ENCODE measurements at places on chromosomes 7 and 10. TPM values are rescaled to one million over a fixed set of nuclear protein-coding genes. Genes with fewer than 3 reads are reported as not detected.

The SLC25A28 gene
- total RNA-seq = 16.2 TPM

The SERPINE1 gene
- total RNA-seq = 278 TPM

The ZNF425 gene
- total RNA-seq = 4.7 TPM

DNA sequence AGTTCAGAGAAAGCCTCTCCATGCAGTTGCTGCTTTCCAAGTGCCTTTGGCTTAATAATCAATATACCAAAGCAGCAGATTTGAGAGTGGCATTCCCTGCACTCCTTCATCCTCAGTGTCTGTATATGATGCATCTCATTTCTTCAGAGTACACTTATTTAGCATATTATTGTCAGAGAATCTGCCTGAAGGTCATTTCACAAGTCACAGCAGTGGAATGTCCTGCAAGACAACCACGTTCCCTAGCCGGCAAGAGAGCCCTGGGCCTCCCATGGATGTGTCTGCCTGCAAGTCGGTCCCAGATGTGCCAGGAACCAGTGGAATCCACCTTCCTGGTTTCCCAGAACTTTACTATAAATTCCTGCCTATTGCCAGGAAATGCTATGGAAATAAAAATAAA lies 289.4 kb upstream of the IGFBP3 start:
- H3K27me3 ChIP-seq = no peaks in the 10 kb centered on the region
- no peak overlapping the region for H3K4me3 ChIP-seq
- H3K27ac ChIP-seq = no peak overlapping the region
- no peaks in the 10 kb centered on the region for H3K36me3 ChIP-seq

DNA sequence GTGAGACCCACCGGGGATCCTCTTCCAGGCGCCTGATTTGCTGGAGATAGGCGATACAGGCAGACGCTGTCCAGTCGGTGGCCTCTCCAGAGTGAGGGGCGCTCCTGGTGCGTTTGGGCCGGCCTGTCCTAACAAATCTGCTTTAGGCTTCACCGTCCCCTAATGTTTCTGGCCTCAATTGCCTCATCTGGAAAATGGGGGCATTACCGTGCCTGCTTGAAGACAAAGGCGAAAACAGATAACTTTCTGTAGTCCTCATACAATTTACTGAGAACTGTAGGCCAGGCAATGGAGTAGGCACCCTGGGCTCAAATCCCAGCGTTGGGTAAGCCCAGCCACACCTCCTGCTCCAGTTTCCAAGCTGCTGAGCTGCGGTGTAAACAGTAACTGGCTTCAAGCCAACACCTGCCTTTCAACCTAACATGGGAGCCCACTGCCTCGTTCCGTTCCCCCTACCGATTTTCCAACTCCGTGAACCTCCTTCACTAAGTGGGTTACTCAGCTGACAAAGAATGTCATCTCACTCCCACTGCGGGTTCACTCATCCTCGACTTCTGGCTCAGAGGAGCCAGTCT lies 589 bp upstream of the ZFAND4 start:
- no peaks in the 10 kb centered on the region for H3K27me3 ChIP-seq
- DNase-seq = no peak
- peaks cover 2% of the 10 kb centered on the region for H3K4me1 ChIP-seq
- H3K4me3 ChIP-seq = peak overlapping the region; percentile 95
- H3K27ac ChIP-seq = peak overlapping the region; percentile 60
- H3K36me3 ChIP-seq = no peaks in the 10 kb centered on the region

The SORCS1 gene
- not detected for total RNA-seq

GRCh38 chr10:111206521-111206920 lies 129.7 kb downstream of the ADRA2A start:
- DNase-seq = no peak
- H3K27me3 ChIP-seq = no peaks in the 10 kb centered on the region
- H3K4me1 ChIP-seq = peaks cover 9% of the 10 kb centered on the region
- no peak overlapping the region for H3K4me3 ChIP-seq

GRCh38 chr7:158362912-158363905 lies 224.4 kb downstream of the PTPRN2 start:
- no peak for DNase-seq
- H3K4me1 ChIP-seq = no peaks in the 10 kb centered on the region
- no peaks in the 10 kb centered on the region for H3K27me3 ChIP-seq
- no peaks in the 10 kb centered on the region for H3K36me3 ChIP-seq
- H3K27ac ChIP-seq = no peak overlapping the region
- no peak overlapping the region for H3K4me3 ChIP-seq

- no peak overlapping the region for H3K27ac ChIP-seq
- DNase-seq = peak; percentile 56
- H3K4me3 ChIP-seq = no peak overlapping the region
- peaks cover 7% of the 10 kb centered on the region for H3K4me1 ChIP-seq
- no peaks in the 10 kb centered on the region for H3K27me3 ChIP-seq
- no peaks in the 10 kb centered on the region for H3K36me3 ChIP-seq
These were observed 263.1 kb upstream of the CXCL12 start for GRCh38 chr10:44647877-44648542.

- H3K36me3 ChIP-seq = no peaks in the 10 kb centered on the region
- peaks cover 16% of the 10 kb centered on the region for H3K4me1 ChIP-seq
- H3K4me3 ChIP-seq = no peak overlapping the region
- no peaks in the 10 kb centered on the region for H3K27me3 ChIP-seq
These were observed 30.5 kb downstream of the GOLGA7B start for GRCh38 chr10:97880109-97880508.

GRCh38 chr7:38310591-38311101 lies 37.2 kb upstream of the TARP start:
- peaks cover 8% of the 10 kb centered on the region for H3K27me3 ChIP-seq
- no peak overlapping the region for H3K27ac ChIP-seq
- no peaks in the 10 kb centered on the region for H3K36me3 ChIP-seq

- no peaks in the 10 kb centered on the region for H3K36me3 ChIP-seq
- DNase-seq = no peak
- H3K27ac ChIP-seq = no peak overlapping the region
- H3K27me3 ChIP-seq = peaks cover 17% of the 10 kb centered on the region
These were observed 79.2 kb downstream of the CAMK1D start for GRCh38 chr10:12428447-12429135.

- DNase-seq = no peak
- peaks cover 6% of the 10 kb centered on the region for H3K4me1 ChIP-seq
- no peaks in the 10 kb centered on the region for H3K27me3 ChIP-seq
- no peak overlapping the region for H3K27ac ChIP-seq
These were observed 50.4 kb downstream of the CPED1 start for GRCh38 chr7:121038717-121039509.

DNA sequence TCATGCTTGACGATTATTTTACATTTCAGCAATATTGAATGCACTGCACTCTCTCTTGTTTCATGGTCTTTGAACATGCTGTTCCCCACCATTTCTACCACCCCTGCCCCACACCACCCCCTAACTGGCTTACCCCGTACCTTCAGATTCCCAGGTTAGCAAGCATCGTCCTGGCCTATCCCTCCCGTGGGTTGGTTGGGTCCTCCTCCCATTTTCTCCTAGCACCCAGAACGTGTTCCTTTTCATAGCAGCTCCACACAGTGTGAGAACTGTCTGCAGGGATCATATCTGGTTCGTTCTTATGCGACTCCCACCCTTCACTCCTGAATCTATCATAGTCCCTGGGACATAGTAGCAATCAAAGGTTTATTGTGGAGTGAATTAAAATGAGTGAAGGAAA lies 48.6 kb downstream of the C10orf90 start:
- DNase-seq = no peak
- no peak overlapping the region for H3K4me3 ChIP-seq

DNA sequence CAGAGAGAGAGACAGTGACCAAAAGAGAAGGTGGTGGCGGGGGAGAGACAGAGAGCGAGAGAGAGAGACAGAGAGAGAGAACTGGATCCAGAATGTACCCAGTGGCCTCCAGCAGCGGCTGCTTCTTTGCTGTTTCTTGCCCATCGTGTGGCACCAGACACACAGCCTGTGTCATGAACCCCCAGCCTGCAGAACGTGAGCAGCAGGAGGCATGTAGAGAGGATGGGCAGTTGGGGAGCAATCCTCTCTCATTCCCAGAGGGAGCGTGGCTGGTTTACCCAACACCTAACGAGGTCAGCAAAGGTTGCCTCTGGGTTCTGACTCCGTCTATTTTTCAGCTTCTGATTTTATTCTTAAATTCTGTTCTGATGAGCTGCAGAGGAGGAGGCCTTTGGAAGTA lies 168.1 kb downstream of the ADARB2 start:
- no peak overlapping the region for H3K27ac ChIP-seq
- no peaks in the 10 kb centered on the region for H3K27me3 ChIP-seq
- no peak for DNase-seq
- no peaks in the 10 kb centered on the region for H3K4me1 ChIP-seq
- H3K36me3 ChIP-seq = no peaks in the 10 kb centered on the region

The HEPACAM2 gene
- total RNA-seq = under 0.01 TPM

GRCh38 chr7:111954474-111955381 lies 251.5 kb downstream of the DOCK4 start:
- no peak for DNase-seq
- no peaks in the 10 kb centered on the region for H3K27me3 ChIP-seq
- H3K4me1 ChIP-seq = no peaks in the 10 kb centered on the region
- no peaks in the 10 kb centered on the region for H3K36me3 ChIP-seq
- H3K4me3 ChIP-seq = no peak overlapping the region

The OPN4 gene
- not detected for total RNA-seq

GRCh38 chr10:77861366-77861765 lies 65.2 kb downstream of the DLG5 start:
- DNase-seq = no peak
- no peaks in the 10 kb centered on the region for H3K27me3 ChIP-seq
- H3K4me3 ChIP-seq = no peak overlapping the region
- no peaks in the 10 kb centered on the region for H3K4me1 ChIP-seq
- H3K27ac ChIP-seq = no peak overlapping the region
- H3K36me3 ChIP-seq = no peaks in the 10 kb centered on the region

The LLCFC1 gene
- not detected for total RNA-seq

- H3K4me3 ChIP-seq = no peak overlapping the region
- DNase-seq = no peak
- peak overlapping the region; percentile 50 for H3K27ac ChIP-seq
- peaks cover 84% of the 10 kb centered on the region for H3K36me3 ChIP-seq
- H3K4me1 ChIP-seq = peaks cover 15% of the 10 kb centered on the region
These were observed 22.2 kb downstream of the MMS19 start for GRCh38 chr10:97475936-97476594.

The PRLHR gene
- total RNA-seq = not detected

- no peak overlapping the region for H3K27ac ChIP-seq
- no peak overlapping the region for H3K4me3 ChIP-seq
- no peak for DNase-seq
- no peaks in the 10 kb centered on the region for H3K36me3 ChIP-seq
- H3K27me3 ChIP-seq = no peaks in the 10 kb centered on the region
These were observed 475.3 kb upstream of the NRP1 start for GRCh38 chr10:33809732-33810131.

The PCLO gene
- under 0.01 TPM for total RNA-seq
